Progenitor cell of endocrine pancreas (in vitro differentiated cells): ENCODE measurements at places on chromosomes 6 and 20. TPM values are rescaled to one million over a fixed set of nuclear protein-coding genes. Genes with fewer than 3 reads are reported as not detected.

- no peak overlapping the region for H3K4me3 ChIP-seq
- H3K27me3 ChIP-seq, result peaks cover 22% of the 10 kb centered on the region
- no peaks in the 10 kb centered on the region for H3K4me1 ChIP-seq
- H3K27ac ChIP-seq, result no peak overlapping the region
- no peaks in the 10 kb centered on the region for H3K36me3 ChIP-seq
- no peak for DNase-seq
These were observed 37.9 kb downstream of the FAM110A start for GRCh38 chr20:871436-871835.

DNA sequence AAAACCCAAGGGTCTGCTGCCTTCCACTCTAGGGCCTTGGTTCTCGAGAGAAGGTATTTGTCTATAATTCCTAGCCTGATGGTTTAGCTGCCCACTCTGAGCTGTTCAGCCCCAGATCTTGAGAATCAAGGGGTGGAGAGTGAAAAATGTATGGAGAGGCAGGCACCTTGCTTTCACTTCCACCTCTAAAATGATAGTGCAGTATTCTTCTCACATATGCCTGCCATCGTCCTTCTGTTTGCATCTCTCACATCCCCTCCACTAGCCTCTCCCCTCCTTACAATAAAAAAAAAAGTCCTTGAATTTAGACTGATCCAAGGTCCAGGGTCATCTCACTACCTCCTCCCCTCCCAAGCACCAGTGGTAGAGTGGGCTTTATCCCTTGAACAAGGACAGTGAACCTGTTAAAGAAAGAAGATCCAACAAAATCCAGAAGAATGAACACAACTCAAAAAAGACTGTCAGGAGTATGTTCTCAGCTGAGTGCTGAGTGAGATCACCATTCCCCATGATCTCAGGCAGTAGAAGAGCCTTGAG is 104.2 kb downstream of the HIVEP1 start:
- H3K4me1 ChIP-seq, result peaks cover 5% of the 10 kb centered on the region
- no peak for DNase-seq
- no peak overlapping the region for H3K27ac ChIP-seq
- H3K4me3 ChIP-seq, result no peak overlapping the region
- no peaks in the 10 kb centered on the region for H3K27me3 ChIP-seq

- no peak overlapping the region for H3K4me3 ChIP-seq
- H3K27ac ChIP-seq, result no peak overlapping the region
- H3K36me3 ChIP-seq, result no peaks in the 10 kb centered on the region
- H3K4me1 ChIP-seq, result no peaks in the 10 kb centered on the region
These were observed 315.5 kb downstream of the GMDS start for GRCh38 chr6:1929931-1930330.

RAMACL gene
- 1.7 and 2.7 TPM in 2 replicates for total RNA-seq

SPTLC3 gene
- total RNA-seq, result 42.7 and 52.2 TPM in 2 replicates

KIF25 gene
- total RNA-seq, result not detected in 2 replicates

MCHR2 gene
- not detected in 2 replicates for total RNA-seq

- H3K36me3 ChIP-seq, result no peaks in the 10 kb centered on the region
- H3K4me3 ChIP-seq, result peak overlapping the region; percentile 85
- H3K27ac ChIP-seq, result peak overlapping the region; percentile 97
- peaks cover 32% of the 10 kb centered on the region for H3K4me1 ChIP-seq
These were observed 96.5 kb downstream of the HFE start for GRCh38 chr6:26183581-26184366.

DNA sequence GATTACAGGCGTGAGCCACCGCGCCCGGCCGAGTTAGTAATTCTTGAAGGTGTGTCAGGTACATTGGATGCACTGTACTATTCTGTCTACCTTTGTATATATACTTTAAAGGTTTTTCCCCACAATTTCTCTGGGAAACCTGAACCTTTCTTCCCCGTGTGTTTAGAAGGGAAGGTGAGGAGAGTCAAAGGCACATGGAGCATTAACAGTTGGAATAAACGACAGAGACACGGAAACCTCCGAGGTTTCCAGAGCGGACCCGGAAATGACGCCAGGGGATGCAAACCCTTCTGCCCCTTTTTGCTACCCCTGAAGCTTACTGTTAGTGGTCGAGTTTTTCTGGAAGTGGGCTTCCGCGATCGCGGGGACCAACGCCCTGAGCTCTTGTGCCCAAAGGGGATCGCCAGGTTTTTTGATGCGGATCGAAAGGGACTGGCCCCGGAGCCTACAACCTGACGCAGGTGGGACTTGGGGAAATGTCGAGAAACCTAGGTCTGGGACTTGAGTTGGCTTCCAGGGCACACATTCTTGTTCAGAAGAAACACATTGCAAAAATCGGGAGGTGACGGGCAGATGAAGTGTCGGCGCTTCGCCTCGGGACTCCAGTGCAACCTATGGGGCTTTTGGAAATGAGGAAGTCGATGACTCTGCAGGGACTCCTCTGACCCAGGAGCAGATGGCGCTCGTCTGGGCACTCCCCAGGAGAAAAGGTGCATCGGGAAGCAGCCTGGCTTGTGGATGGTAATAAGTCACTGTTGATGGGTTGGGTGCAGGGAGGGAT is 218.2 kb downstream of the OR2B2 start:
- peak overlapping the region; percentile 97 for H3K27ac ChIP-seq
- H3K36me3 ChIP-seq, result peaks cover 4% of the 10 kb centered on the region
- DNase-seq, result peak; percentile 24
- peaks cover 6% of the 10 kb centered on the region for H3K27me3 ChIP-seq
